ENCODE measurements at places on chromosomes 5 and 9.

GRCh38 chr9:127505396-127506116 is 54.2 kb downstream of the LRSAM1 start:
- DNase-seq, result peak; percentile 52

DNA sequence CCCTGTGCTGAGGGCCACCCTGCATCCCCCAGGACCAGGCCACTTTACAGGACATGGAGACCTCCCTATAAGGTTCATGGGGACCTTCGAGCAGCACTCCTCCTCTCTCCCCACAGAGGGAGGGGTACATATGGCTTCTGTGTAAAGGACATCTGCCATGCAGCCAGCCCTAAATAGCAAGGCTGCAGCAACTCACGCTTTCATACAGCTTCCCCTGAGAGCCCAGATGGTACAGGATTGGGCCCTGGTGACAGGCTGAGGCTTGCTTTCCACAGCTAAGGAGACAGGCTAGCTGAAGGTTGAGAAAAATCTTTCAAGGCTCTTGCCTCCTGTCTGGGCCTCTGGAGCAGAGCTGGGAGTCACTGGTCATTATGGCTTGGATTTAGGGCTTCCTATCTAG is 147.0 kb upstream of the ZNF366 start:
- no peak for DNase-seq

DNA sequence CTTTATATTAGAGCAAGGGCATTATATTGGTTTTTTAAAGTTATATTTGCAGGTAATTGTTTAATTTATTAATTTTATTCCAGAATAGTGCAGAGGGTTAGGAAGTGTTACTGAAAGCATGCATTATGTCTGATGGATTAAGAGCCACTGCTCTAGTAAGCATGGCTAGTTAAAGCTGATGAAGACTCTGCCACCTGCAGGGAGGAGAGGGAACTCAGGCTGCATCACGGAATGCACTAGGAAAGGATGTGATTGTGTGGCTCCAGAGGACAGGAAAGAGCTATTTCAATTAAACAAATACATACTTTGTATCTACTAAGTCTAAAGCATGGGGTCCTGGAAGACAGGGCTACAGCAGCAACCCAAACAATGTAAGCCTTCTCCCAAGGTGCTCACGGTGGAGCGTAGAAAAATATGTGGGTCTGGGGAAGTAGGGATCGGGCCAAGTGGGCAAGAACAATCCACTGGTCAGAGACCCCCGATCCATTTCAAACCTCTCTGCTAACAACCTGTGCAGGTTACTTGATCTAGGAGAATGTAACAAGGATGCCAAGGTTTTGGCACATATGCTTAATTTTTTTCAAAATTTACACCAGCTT is 15.3 kb upstream of the GRXCR2 start:
- DNase-seq, result no peak

GRCh38 chr9:16202914-16203728 is 650.3 kb downstream of the CCDC171 start:
- no peak for DNase-seq

DNA sequence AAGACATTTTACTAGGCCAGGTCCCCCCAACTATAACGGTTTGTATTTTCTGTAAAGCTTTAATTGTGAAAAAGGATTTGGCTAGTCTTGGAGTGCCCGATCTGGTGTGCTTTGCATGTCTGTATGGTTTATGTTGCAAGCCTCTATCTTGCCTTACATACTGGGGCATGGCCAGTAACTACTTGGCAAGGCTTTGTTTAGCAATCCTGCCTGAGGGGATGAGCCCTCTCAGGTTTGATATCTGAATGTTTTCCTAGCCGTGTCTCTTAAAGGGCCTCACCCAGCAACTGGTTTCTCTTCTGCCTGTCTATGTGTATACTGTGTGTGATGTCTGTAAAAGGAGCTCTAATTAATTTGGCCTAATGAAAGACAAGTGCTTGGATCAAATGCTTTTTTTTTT is 61.3 kb upstream of the SPINK5 start:
- no peak for DNase-seq

- DNase-seq, result no peak
Measured at GRCh38 chr5:92836855-92837755, 743.9 kb downstream of the NR2F1-AS1 start.

DNA sequence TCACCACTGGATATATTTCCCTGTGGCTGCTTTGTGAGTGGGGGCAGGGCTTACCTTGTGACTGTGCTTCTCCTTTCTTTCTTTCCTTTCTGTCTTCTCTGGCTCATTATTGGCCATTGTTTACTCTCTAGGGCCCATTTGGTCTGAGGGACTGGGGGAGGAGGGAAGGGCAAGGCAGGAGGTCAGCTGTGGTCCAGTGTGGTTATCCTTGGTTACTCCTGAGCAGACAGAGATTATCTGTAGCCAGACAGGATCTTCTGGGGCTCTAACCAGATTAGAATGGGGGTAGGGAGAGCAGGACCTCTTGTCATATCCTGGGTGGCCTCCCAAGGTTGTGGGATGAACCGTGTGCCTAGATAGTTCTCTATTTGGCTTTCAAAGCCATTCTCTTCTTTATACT is 71.2 kb downstream of the ANKRD55 start:
- no peak for DNase-seq

DNA sequence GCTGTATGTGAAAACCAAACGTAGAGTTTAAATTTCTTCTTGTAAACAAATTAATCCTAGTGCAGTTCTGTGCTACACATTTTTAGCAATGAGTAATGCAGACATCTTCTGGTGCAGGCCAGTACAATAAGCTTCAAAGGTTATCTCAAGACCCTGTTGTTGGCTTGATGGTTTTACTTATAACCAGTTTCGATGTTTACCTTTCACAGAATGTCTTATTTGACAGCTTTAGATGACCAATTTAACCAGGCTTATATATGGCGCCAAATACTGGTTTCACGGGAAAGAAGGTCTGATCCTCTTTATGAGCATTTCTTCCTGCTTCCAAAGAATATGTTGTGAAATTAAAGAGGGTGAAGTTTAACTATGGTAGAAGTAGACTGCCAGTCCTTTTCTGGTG is 9.9 kb downstream of the ZFAND5 start:
- DNase-seq, result no peak

DNA sequence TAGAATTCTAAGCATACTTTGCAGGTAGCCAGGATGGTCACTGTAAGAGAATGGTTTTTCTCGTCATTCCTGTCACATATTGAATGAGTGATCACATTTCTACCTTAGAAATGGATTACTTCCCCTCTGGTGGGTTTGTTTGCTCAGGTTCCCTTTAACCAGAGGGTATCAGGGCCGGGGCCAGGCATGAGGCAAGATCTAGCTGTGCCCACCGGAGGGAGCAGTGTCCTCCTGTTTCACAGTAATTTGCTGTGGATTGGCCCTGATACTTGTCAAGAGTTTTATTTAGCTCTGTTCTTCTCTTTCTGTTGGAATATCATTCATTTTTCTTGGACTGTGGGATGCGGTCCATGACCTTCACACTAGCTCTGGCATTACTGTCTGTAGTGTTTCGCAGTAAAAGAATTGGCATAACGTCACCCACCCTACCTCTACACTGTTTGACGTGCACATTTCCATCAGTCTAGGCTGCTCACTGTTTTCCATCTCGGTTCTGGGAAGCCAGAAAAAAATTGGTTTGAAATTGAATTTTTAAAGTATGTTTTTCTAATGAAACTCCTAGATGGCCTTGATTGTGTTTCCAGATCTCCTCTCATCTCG is 42.4 kb upstream of the ZBED3 start:
- DNase-seq, result peak; percentile 48

GRCh38 chr5:181188700-181189362 is 16.2 kb downstream of the TRIM7 start:
- DNase-seq, result peak; percentile 93

GRCh38 chr9:128705051-128705965 is 3.0 kb downstream of the PKN3 start:
- no peak for DNase-seq

GRCh38 chr5:142758062-142758795 is 11.9 kb upstream of the ARHGAP26 start:
- no peak for DNase-seq

- no peak for DNase-seq
Measured at GRCh38 chr9:125538092-125538473, 168.9 kb downstream of the MAPKAP1 start.

DNA sequence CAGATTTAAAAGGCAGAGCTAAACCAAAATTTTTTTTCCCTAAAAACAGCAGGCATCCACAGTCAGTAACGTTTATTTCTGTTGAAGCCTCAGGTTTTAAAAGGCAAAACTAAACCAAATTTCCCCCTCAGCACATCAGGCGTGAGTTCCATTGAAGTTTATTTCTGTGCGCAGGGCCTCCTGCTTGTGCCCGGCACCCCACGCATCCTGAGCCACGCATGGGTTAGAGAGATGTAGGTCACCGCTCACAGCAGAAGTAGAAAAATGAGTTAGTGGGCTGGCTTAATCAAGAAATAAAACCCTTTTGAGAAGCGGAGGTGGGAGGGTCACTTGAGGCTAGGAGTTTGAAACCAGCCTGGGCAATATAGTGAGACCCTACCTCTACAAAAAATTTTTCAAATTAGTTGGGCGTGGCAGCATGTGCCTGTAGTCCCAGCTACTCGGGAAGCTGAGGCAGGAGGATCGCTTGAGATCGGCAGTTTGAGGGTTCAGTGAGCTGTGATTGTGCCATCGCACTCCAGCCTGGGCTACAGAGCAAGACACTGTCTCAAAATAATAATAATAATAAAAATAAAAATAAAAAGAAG is 75.6 kb upstream of the SPIN1 start:
- DNase-seq, result peak; percentile 44

- no peak for DNase-seq
Measured at GRCh38 chr5:955886-956761, 52.5 kb upstream of the NKD2 start.

DNA sequence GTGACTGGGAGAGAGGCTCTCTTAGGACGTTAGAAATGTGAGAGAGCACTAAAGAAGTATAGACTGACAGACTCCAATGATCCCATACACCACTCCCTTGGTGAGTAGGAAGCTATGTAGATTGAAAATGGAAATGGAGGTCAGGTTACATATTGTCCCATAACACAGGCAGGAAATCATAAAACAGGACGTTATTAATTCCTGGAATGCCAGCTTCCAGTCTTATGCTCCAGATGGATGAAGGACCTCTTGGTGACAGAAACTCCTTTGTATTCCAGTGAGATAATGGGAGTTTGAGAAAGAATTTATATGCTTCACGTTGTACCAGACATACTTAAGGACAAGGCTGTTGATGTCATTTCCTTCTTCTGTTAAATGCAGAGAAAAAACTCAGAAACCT is 338.2 kb upstream of the ITGA1 start:
- DNase-seq, result no peak

DNA sequence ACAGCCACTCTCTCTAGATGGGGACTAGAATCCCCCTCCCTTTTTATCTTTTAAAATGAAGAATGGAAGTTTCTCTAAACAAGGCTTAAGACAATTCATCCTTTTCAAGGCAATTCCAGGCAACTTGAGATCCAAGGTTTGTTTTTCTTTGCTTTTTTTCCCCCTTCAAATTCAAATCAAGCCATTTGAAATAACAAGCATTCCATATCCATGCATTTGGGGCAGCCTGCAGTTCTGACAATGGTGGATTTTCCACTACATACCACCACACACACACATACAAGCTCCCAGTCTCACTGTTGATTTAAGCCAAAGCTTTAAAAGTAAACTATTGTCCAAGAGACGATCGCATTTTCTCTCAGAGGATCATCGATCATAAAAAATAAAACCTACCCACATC is 424 bp downstream of the INSYN2B start:
- no peak for DNase-seq

DNA sequence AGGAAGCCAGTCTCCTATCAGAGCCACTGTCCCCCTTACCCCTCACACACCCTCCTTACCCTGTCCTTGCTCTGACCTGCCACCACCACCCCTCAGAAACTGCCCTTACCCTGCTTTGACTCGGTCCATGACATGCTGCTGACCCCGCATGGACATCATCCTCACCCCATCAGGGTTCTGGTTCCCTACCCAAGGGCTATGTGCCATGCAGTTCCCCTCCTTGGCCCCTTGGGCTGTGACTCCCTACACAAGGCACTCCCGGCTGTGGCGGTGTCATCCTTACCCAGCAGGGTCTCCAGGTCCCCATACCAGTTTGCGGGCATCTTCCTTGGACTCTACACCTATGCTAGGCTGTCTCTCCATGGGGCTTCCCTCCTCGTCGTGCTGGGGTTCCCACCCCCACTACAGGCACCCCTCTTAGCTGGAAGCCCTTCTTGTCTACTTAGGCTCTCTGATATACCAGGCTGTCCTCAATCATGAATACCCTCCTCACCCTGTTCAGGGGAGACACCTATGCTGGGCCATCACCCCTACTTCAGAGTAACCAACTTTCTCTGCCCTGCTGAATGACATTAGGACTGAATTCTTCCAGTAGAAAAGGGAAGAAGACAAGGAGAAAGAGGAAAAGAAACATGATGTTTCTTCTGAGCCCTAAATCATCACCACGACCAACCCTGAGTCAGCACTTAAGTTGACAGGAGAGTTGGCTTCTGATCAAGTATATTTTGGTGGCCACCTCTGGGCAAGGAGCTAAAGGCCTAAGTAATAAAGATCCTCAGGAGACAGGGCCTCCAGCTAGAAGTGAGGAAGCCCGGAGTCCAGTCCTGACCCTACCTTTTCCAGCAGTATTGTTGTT is 115.2 kb downstream of the GCNT1 start:
- DNase-seq, result no peak

DNA sequence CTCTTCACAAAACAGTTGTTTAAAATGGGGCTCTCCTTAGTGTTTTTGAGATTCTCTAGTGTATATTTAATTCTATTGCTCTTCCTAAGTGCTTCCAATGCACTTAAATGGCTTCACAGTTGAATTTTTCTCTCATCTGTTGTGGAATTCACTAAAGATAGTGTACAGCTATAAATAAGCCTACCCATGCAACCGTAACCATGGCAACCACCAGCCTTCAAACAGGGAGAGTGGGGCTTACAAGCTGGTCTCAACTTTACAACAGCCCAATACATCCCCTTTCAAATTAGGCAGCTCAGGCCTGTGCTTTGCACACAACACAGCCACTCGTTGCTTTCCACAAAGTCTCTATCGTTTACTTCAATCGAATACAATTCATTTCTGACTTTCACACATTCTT is 144.0 kb upstream of the PLPPR1 start:
- no peak for DNase-seq

- no peak for DNase-seq
Measured at GRCh38 chr9:71793386-71794105, 25.2 kb upstream of the CEMIP2 start.

DNA sequence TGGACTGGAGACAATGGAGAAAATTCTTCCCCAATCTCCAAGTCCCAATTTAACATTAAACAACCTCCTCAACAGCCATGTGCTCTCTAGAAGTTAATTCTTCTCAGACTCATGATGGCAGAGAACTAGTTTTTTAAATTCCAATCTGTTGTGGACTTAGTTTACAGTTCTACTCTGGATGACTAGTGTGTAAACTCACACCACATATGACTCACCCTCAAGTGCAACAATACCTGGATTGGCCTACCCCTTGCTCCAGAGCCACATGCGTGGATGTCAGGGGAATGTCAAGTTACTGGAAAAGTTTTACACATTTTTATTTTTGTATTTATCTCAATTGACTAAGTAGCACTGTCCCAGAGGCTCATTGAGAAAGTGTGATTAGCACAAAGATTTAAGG is 136.0 kb upstream of the EFNA5 start:
- DNase-seq, result no peak
